GM12892 (cell line): ENCODE measurements at places on chromosomes 1 and 21.

- no peak for DNase-seq
Observed at GRCh38 chr1:89580036-89580435, 52.9 kb upstream of the LRRC8C start.

- no peak for DNase-seq
Observed at GRCh38 chr1:166031932-166032571, 134.7 kb downstream of the FAM78B start.

GRCh38 chr1:31398246-31398645, 14.8 kb upstream of the SERINC2 start:
- DNase-seq, result no peak

GRCh38 chr1:43789604-43790550, 82.5 kb downstream of the ST3GAL3 start:
- DNase-seq, result no peak

DNA sequence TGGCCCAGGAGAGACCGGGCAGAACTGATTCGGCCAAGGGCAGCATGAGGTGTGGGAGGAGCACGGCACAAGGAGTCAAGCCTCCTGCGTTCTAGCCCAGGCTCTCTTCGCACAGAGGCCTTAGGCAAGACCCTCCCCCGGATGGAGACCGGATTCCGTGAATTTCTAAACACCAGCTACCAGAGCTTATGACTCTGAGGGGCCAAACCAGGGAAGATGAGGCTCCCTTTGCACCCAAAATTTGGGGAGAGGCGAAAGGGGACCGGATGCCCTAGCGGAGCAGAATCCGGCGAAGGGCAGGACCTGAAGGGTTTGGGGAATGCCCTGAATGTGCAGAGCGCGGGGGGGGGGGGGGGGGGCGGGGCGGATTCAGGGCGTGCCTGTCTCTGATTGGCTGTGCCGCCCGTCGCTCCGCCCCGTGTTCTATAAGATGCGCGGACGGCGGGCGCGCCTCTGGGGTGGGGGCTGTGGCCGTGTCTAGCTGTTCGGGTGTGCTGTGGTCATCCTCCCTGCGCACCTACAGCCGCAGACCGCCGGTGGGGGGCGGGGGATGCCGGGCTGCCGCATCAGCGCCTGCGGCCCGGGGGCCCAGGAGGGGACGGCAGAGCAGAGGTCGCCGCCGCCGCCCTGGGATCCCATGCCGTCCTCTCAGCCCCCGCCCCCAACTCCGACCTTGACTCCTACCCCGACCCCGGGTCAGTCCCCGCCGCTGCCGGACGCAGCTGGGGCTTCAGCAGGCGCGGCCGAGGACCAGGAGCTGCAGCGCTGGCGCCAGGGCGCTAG, at the start of gene TRNP1:
Gene TRNP1, plus strand, starts transcription at position 456 of the 783 bp plus-strand sequence. Its CDS starts 95 bp downstream, at position 551.
- peak; percentile 88 for DNase-seq

DNA sequence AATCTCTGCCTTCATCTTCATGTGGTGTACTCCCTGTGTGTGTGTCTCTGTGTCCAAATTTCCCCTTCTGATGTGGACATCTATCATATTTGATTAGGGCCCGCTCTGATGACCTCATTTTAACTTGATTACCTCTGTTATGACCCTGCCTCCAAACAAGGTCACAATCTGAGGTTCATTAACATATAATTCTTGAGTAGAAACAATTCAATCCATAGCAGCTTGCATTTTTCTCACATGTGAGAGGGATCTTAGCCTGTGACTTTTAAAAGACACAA, 130.9 kb upstream of the RAB4A start:
- DNase-seq, result no peak

- DNase-seq, result no peak
Observed at GRCh38 chr1:107499139-107499744, 358.4 kb downstream of the NTNG1 start.

GRCh38 chr1:108034396-108034795, 69.4 kb upstream of the VAV3 start:
- DNase-seq, result no peak

DNA sequence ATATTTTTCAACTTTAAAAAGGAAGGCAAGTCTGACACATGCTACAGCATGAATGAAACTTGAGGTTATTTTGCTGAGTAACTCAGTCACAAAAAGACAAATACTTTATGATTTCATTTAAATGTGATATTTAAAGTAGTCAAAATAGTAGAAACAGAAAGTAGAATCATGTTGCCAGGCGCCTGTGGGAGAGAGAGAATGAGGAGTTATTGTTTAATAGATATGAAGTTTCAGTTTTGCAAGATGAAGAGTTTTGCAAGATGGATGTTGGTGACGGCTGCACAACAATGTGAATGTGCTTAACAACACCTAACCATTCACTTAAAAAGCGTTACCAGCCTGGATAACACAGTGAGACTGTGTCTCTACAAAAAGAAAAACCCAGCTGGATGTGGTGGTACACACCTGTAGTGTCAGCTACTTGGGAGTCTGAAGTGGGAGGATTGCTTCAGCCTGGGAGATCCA, 20.7 kb upstream of the ATP1A1 start:
- no peak for DNase-seq

GRCh38 chr21:44402323-44403105, 49.1 kb downstream of the TRPM2 start:
- no peak for DNase-seq

- no peak for DNase-seq
Observed at GRCh38 chr1:225823811-225824261, 13.9 kb downstream of the EPHX1 start.

- DNase-seq, result peak; percentile 47
Observed at GRCh38 chr1:39081271-39082009, 55.3 kb downstream of the NDUFS5 start.

- no peak for DNase-seq
Observed at GRCh38 chr1:115242543-115242942, 95.5 kb downstream of the NGF start.

- DNase-seq, result no peak
Observed at GRCh38 chr1:11407301-11407994, 71.5 kb upstream of the DISP3 start.

GRCh38 chr1:228156941-228157728, 7.4 kb downstream of the GJC2 start:
- no peak for DNase-seq

DNA sequence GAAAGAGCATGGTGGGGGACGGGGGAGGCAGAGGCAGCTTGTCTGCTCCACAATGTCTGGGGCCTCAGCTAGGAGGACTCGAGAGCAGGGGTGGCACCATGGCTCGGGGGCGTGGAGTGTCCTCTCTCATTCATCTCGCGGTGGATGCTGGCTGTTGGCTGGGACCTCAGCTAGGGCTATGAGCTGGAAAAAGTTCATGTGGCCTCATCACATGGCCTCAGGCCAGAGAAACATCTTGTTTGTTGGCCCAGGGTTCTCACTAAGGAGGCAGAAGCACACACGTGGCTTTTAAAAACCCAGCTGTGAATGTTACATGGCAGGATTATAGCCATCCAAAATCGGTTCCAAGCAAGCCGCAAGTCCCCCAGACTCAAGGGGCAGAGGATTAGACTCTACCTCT, 6.2 kb upstream of the CENPS start:
- no peak for DNase-seq

- peak; percentile 40 for DNase-seq
Observed at GRCh38 chr1:36285443-36286101, 20.6 kb upstream of the SH3D21 start.

DNA sequence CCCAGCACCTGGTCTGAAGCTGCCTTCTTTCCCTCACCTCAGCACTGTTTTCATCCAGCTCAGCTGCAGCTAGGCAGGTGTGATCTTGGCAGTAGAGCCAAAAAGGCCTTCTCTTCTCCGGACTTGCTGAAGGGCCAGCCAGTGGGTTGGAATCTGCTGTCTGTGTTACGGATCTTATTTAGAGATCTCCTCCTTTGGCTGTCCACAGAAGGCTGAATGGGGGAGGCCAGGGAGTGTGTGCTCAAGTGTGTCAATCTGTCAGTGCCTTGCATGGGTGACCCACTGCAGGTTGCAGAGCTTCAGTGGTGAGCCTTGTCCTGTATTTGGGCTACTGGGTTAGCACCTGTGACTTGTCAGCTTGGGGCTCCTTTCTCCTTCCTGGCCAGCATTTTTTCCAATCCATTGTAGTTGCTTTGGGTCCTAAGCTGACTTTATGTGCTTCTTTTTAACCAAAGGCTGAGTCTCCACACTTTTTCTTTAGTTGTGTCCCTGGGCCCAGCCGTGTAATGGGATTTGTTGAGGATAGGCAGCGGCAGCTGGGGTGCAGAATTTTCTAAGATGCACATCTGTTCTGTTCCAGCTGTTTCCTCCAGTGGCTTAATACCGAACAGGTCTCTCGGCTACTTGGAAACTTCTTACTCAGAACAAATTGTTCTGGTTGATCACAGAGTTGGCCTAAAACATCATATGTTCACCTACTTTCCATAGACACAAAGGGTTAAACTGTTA, 126.8 kb downstream of the PEX14 start:
- DNase-seq, result no peak

- DNase-seq, result no peak
Observed at GRCh38 chr1:229059671-229060539, 211.0 kb upstream of the RAB4A start.

DNA sequence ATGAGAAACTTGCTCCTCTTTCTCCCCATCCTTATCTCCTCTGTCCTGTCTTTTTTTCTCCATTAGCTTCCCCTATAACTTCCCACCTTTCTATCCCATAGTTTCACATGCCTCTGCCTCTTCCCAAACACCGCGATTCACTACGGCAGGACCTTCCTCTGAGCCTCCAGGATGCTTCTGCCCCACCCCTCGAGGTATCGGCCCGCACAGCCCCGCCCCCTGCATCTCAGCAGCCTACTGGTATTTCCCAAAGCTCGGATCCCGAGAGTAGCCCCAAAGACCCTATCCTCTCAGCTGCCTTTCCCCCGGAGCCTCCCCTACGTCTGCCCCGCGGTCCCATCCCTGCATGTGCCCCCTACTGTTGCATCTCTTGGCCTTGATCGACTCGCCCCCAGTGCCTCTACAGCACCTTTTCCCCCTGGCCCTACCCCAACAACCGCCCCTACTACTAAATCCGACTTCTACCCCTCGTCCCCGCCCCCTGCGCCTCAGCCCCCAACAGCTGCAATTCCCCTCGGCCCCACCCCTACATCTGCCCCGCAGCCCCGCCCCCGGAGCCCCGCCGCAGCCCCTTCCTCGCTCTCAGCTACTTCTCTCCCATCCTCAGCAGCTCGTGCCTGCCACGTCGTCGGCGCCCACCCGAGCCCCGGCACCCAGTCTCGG, 512 bp downstream of the PIAS3 start:
- peak; percentile 41 for DNase-seq

DNA sequence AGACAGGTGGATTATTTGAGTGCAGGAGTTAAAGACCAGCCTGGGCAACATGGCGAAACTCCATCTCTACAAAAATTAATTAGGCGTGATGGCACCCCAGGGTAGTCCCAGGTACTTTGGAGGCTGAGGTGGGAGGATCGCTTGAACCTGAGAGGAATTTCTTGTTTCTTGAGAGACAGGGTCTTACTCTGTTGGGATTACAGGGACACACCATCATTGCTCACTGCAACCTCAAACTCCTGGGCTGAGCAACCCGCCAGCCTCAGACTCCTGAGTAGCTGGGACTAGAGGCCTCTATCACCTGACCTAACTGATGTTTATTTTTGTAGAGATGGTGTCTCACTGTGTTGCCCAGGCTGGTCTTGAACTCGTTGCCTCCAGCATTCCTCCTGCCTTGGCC, 24.8 kb downstream of the DHX9 start:
- no peak for DNase-seq

GRCh38 chr1:238562341-238562740, 671.6 kb upstream of the ZP4 start:
- DNase-seq, result no peak
